T-cell (primary cell): ENCODE measurements at places on chromosomes 6 and 20. TPM values are rescaled to one million over a fixed set of nuclear protein-coding genes. Genes with fewer than 3 reads are reported as not detected.

Gene CST3
- 5.3 TPM for total RNA-seq

DNA sequence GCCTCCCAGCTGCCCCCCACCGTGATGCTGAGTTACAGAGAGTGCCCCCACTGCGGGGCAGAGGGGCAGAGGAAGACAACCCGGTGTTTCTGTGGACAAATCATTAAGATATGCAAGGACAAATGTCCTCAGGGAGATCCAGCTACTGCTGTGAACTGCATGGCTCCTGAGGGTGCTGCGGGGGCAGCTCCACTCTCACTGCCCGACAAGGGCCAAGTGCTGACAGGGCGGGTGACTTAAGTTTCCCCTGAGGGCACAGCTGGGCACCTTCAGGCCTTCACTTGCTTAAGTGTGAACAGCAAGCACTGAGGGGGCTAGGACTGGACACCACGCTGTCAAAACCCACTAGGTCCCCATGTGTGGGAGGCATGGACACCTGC is 26.2 kb upstream of the TCFL5 start:
- H3K4me1 ChIP-seq, result peaks cover 27% of the 10 kb centered on the region
- no peaks in the 10 kb centered on the region for H3K27me3 ChIP-seq
- no peak overlapping the region for H3K4me3 ChIP-seq
- no peak for DNase-seq

- no peak overlapping the region for H3K4me3 ChIP-seq
- no peaks in the 10 kb centered on the region for H3K27me3 ChIP-seq
- DNase-seq, result no peak
Measured at GRCh38 chr20:10902174-10902573, 228.4 kb upstream of the JAG1 start.

DNA sequence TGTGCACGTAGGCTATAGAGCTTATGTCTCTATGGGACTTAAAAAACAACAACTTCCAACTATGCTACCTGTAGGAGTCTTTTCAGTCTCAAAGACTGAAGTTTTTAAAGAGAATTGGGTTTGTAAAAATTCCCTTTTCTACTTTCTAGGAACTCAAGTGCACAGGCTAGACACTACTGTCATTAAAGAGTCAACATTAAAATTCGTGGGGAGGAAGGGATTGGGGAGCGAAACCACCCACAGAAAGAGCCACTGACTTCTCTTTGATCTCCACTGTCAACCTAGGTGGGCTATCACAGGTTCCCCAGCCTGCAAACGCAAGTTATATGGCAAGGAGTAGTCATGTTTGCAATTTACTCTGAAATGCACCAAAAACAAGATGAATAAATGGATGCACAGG is 37.7 kb downstream of the ADTRP start:
- H3K27me3 ChIP-seq, result peaks cover 10% of the 10 kb centered on the region
- no peaks in the 10 kb centered on the region for H3K4me1 ChIP-seq
- no peak for DNase-seq
